ENCODE measurements at places on chromosomes 6 and 20. TPM values are rescaled to one million over a fixed set of nuclear protein-coding genes. Genes with fewer than 3 reads are reported as not detected.

DNA sequence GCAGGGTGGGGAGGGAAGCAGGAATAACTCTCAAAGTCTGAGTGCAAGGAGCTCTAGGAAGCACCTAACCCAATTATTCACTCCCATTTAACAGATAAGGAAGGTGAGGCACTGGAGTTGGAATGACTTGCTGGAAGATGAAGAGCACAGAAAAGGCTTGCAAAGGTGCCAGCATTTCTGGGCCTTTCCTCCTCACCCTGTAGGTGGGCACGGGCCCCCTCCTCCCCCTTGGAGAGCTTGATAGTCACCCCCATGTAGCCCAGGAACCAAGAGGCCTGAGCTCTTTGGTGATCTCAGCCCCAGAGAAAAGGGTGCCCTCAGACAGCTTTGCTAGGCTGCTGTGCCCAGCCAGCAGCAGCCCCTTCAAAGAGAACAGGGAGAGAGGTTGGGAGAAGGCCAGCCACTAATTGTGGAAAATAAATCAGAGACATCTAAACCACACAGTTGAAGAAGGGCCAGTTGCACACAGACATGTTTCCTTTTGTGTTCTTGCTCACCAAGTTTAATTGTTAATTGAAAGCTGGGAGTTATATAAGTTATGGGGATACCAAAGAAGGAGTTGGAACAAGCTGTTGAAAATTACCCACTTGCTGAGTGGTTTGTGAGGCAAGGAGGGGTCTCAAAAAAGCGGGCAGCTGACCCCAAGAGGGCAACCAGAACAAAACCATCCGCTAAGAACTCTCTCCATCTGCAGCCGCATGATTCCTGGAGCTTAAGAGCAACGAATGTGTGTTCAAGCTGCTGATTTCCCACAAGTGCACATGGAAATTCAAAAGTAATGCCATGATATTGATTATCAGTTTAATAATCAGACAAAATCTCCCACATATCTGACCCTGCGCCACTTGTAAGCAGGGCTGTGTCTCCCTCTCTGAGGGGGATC, 77.0 kb downstream of the MRPL14 start:
- no peak for DNase-seq

DNA sequence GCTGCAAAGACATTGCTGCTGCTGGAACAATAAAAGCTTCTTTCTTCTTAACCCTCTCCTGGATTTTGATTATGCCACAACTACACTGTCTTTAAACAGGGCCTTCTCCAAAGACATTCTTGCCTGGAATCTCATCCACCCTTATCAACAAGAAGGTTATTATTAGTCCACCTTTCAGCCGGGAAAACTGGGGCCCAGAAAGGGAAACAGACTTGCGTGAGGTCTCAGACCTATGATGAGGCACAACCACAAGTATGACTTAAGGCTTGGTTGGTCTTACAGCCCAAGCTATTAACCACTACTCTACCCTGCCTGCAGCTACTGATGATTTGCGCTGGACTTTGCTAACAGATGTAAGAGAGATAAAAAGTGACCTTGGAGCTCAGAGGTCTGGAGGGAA, 62.8 kb upstream of the CTNNBL1 start:
- DNase-seq = no peak

GRCh38 chr6:130965656-130966055, 97.4 kb downstream of the EPB41L2 start:
- no peak for DNase-seq

DNA sequence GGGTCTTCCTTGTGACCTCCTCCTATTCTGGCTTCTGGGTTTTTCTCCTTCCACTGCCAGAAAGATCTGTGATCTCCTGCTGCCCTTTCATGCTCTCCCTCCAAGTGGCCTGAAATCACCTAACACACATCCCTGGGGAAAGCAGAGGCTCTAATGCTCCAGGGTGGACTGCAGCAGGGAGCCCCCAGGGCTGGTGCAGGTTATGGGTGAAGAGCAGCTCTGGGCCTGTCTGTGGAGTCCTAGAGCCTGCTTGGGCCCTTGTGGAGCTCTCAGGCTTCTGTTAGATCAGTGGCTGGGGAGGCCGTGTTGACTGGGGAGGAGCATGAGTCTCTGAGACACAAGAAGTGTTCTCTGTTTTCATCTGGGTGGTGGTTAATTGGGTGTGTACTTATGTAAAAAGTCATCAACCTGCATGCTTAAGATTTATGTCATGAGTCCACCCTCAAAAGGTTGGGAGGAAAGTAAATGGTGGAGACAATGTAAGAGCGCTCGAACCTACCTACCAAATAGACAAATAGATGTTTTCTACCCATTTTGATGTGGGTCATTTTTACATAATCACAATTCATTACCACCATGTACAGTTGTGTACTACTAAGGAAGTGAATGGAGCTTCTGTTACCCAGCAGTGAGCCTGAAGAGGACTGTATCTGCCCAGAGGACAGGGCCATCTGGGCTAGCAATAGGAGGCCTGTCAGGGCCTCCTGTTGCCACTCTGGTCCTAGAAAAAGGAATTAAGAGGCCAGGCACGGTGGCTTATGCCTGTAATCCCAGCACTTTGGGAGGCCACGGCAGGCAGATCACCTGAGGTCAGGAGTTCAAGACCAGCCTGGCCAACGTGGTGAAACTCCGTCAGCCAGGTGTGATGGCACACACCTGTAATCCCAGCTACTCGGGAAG, 32.0 kb upstream of the RNF8 start:
- no peak for DNase-seq

DNA sequence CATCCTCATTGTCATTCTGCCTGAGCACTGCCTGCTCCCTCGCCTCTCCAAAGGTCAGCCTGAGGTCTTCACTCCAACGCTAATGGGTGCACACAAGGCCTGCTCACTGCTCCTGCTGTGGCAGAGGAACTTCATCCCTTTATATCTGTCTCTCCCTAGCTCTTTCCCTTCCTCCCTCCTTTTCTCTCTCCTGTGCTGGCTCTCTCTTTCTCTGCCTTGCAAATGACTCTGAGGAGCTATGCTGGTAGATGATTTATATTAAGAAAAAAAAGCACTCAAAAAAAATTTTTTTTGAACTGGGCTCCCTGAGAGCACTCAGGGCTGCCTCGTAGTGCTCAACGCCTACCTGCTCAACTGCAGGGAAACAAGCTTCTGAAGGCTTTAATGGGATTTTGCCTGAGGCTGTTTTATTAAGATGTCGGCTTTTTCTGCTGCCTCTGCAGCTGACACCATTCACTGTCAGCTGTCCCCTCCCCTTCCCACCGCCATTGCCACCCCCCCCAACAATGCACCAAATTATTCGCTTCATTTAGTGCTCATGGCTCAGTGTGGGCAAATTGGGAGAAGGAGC, 137.7 kb upstream of the DEFB112 start:
- no peak for DNase-seq

- no peak for DNase-seq
Observed at GRCh38 chr6:36469148-36469661, 26.4 kb downstream of the KCTD20 start.

GRCh38 chr6:140269591-140270165, 895.2 kb upstream of the CITED2 start:
- no peak for DNase-seq

- DNase-seq = no peak
Observed at GRCh38 chr6:79180052-79180451, 54.4 kb downstream of the HMGN3 start.

- DNase-seq = no peak
Observed at GRCh38 chr20:23296841-23297701, 53.5 kb upstream of the NXT1 start.

GRCh38 chr6:134020543-134020942, 31.9 kb downstream of the SLC2A12 start:
- DNase-seq = no peak

Gene PFDN4
- 22.2 TPM for total RNA-seq

DNA sequence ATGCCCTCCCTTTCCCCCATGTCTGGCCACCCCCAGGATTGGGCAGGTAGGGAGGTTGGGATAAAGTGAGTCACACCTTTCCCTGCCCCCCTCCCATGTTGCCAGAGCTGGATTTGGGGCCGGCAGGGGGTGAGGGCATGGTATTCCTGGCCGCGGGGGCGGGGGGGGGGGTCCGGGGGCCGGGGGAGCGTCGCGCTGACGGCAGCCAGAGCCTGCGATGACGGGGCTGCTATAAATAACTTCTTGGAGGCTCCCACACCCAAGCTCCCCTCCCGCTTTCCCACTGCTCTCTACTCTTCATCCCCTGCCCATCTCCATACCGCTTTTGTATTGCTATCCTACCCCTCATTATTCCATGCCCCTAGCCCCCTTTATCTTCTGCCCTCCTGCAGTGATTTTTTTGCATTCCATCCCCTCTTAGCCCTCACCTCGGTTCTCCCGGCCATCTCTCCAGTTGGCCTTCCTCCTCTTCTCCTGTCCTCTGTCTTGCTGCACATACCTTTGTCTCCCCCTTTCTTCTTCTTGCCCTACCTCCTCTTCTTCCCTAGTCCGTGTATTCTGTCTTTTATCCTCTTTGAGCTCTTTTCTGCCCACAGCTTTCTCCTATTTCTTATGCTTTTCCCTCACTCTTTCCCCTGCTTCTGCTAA, 13.8 kb downstream of the SYNGAP1 start:
- DNase-seq = no peak

DNA sequence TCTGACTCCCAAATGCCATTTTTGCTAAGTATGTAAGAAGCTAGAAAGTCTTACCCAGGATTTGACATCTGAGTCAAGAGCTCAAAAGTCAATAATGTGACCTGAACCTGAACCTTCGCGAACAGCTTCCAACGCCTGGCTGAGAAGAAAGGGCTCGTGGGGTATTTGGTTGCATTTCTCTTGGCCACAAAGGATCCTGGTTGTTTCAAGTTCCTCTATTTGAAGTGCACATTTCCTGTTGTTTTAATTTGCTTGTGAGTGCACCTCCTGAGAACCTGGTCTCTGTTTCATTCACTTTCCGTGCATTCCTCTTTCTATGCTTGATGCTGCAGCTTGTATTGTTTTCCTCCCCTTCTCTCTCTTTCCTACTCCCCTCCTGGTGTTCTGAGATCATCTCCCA, 212.5 kb downstream of the FOXA2 start:
- DNase-seq = peak; percentile 34

DNA sequence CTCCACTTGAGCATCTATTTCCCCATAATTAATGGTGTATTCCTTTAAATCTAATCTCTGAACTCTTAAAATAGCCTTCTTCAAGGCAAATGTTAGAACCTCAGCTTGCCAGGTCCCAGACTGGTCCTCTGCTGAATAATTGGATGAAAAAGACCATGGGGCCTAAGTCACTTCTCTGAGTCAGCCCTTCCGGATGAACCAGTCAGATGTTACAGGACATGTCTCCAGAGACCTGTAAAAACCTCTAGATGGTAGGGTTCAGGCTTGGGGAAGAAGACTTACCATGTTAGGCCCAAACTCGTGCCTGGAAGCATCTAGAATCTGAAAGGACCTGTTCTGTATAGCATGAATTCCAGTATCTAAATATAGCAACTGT, 97.3 kb downstream of the CDKAL1 start:
- DNase-seq = no peak

- no peak for DNase-seq
Observed at GRCh38 chr6:154384191-154384590, 27.6 kb upstream of the IPCEF1 start.

- DNase-seq = no peak
Observed at GRCh38 chr6:131858765-131859415, 51.1 kb downstream of the ENPP1 start.

Gene FOXC1
- not detected for total RNA-seq

GRCh38 chr20:51121901-51122412, 99.0 kb upstream of the KCNG1 start:
- DNase-seq = no peak

Gene HMGCLL1
- not detected for total RNA-seq

Gene NRSN1
- total RNA-seq = not detected

Gene CASS4
- 17.8 TPM for total RNA-seq

Gene TPD52L2
- total RNA-seq = 35.7 TPM

Gene SLC22A1
- total RNA-seq = 0.16 TPM

Gene ARFGEF3
- total RNA-seq = 0.05 TPM

Gene AKAP12
- 0.08 TPM for total RNA-seq

GRCh38 chr20:63434599-63435378, 37.7 kb downstream of the KCNQ2 start:
- DNase-seq = peak; percentile 88

GRCh38 chr20:62675156-62675876, 33.0 kb downstream of the SLCO4A1 start:
- no peak for DNase-seq

- DNase-seq = no peak
Observed at GRCh38 chr6:3812596-3812995, 36.6 kb upstream of the FAM50B start.

Gene CEP43
- 28.1 TPM for total RNA-seq

GRCh38 chr6:99446076-99446475, 21.0 kb upstream of the PNISR start:
- no peak for DNase-seq

Gene SLC22A2
- not detected for total RNA-seq

DNA sequence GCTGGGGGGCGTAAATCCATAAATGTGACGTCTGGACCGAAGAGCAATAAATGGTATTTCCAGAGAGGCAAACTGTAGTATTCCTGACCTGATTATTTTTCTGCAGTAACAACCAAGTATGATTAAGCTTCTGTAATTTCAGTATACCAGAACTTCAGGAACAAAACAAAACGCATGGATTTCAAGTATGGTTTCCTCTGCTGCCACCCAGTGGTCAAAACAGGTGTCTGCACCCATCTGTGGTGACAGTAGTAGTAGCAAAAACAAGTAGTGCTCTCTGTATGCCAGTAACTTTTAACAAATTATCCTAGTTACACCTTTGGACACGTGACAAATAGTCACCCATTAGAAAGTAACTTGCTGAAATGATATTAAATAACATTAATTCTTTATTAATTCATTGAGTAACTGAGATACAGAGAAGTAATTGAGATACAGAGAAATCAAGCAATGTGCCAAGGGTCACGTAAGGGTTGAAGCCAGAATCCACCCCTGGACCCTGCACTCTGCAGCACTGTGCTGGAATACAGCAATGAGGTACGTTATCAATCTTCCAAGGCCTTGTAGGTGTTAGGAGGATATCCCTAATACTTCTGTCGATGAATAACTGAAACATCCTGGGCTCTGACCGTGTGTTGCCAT, 7.9 kb downstream of the CALHM4 start:
- DNase-seq = peak; percentile 74

Data from activated CD8-positive, alpha-beta T cell treated with anti-CD3 and anti-CD28 coated beads, Interleukin-2, amount 10 ng/mL, durations not matched to agents 7 days and 5 days (primary cell).